Smooth muscle cell of the brain vasculature (primary cell): ENCODE measurements at places on chromosomes 2 and 18.

DNA sequence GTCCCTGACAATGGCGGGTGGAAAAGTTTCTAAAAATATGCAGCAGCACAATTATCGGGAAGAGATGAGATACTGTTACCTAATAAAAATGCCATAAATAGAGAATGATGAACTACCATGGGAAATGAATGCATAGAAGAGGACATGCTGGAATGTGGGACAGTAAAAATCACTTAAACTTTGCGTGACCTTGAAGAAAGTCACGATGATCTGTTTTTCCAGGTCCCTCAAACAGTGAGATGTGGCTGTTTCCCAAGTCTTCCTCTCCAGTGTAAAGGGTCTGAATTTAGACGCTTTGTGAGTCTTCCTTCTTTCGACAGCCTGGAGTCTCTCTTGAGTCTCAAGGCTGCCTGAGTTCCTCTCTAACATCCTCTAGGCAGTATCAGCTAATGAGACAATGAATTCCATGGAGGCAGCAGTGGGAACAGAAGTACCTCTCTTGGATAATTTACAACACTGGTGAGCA lies 1.4 kb downstream of the CLUL1 start:
- DNase-seq, result no peak

DNA sequence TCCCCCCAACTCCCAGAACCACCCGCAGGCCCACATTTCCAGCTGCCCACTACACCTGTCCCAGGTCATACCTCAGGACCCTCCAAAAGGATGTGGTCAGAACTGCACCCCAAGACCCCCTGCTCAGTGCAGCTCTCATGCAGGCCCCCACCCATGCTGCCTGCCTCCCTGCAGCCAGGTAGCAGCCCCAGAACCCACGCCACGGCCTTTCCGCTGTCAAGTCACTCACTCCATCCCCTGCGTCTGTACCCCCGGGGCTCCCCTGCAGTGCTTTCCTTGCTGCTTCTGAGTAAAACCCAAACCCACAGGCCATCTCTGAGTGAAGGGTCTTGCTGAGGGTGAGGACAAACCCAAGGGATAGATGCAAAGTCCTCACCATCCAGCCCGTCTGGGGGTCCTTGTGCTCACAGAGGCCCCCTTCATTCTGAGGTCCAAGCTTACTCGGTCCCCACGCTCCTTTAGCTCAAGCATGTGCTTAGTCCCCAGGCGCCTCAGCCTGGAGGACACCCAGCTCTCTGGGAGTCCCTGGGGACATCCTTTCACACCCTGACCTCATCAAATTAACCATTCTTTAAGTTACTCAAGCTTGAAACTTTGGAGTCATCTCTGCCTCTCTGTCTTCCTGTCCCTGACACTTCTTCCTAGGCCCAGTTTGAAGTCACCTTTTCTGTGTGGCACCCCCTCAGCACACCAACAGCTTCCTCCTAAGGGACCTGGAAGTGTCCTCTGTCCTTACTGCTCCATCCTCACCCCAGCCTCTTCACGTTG lies 130.1 kb downstream of the SMAD7 start:
- DNase-seq, result no peak

DNA sequence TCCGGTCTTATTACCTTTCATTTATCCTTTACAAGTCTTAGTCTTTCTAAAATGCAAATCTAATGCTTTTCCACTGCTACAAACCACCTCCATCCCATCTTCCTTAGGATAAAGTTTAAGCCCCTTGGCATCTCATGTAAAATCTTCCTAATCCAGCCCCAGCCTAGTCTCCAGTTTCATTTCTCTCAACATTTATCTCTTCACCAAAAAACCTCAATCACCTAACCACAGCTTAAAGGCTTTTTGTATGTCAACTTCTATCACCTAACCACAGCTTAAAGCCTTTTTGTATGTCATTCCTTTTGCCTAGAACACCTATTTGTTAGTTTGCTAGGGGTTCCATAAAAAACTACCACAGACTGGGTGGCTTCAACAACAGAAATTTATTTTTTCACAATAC lies 4.2 kb downstream of the TRAK2 start:
- no peak for DNase-seq

DNA sequence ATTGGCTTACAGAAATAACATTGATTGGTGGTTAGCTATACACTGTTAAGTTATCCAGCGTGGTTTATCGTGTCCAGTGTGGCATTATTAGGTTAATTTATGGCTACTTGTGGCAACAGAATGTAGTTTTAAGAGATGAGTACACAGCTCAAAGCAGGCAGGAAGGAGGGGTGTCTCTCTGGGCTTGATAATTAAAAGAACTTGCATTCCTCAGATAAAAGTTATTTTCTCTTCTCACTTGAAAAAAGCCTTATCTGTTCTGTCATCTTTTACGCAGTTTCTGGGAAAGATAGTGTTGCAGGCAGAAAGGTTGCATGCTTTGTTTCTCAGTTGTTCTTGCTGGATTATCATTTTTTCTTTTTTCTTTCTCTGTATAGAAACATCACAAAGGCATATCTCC lies 154.4 kb upstream of the COL3A1 start:
- no peak for DNase-seq

GRCh38 chr18:72672364-72673184 lies 128.4 kb upstream of the CBLN2 start:
- no peak for DNase-seq

DNA sequence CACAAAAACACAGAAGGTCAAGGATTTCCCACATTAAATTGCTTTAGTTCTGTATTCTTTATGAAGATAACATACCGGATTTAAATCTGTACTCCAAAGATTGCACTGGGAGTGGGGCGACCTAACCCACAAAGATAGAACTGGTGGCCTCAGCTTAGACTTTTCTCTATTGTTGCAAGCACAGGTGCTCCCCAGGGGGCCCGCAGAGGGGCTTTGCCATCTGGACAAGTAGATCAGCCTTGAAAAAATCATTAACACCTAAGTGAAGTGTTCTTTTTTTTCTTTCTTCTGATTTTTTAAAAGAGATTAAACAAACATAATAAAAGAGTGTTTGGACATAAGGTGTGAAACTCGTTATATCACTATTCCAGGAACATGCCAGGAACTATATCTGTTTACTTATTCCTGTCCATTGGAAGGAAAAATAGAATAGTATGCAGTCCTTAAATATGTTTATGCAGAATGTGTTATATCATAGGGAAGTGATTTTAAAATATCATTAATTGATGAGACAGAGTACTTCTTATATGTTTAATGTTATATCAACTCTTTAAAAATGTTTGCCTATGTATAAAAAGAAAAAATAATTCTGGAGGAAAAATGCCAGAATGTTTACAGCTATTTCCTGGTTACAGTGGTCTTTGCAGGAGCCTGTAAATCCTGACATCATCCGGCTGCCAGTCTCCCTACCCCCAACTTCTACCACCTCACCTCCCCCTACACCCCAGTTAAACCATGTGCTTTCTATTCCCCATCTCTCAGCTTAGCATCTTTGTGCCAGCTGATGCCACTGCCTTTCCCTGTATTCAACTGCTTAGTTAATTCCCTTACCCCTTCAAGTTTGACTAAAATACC lies 679.2 kb downstream of the CNTNAP5 start:
- no peak for DNase-seq

DNA sequence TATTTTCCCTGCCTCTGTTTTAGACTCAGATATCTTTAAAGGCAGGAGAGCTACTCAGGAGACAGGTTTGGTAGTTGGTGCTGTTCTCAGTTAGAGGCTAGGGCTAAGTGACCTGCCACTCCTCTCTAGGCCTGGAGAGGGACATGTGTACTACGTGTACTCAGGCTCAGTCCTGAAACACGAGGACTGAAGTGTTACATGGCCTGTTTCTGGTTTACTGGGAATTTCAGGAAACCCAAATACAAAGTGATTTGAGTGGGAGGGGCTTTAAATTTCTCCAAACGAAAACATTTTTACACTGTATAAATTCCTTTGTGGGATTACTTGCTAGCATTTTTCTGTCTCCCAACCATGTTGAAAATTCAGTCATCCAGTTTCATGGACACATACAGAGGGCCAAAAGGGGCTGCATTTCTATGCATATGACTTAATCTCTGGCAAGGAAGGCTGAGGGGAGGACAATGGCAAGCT lies 343.3 kb downstream of the CYP26B1 start:
- no peak for DNase-seq

DNA sequence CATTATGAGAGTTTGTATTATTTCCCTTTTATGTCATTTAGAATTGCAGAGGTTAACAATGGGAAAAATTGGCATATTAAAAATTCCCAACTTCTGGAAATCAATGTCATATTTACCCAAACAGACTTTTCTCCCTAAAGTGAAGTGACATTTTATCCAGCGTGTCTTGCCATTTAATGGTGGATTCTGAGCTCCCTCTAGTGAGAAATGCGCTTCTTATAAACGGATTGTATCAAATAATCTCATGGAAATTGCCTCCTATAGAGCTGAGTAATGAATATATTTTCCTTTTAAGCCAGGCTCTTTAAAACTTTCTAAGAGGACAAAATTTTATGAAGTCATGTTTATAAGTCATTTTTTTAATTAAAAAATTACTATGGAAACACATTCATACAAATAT lies 5.7 kb upstream of the GCFC2 start:
- DNase-seq, result no peak

DNA sequence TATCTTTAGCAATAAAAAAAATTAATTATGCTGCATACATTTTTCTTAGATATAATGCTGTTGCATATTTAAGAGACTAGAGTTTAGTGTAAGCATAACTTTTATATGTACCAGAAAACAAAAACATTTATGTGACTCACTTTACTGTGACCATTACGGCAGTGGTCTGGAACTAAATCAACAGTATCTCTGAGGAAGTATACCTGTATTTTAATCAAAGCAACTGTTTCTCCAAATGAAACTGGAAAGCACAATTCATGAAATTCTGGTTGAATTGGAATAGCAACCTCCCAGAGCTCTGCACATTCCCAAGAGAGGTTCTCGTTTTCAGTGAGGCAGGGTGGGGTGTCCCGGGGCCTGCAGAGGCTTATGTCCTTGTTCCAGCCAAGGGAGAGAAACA lies 112.2 kb upstream of the TACR1 start:
- no peak for DNase-seq

- no peak for DNase-seq
Measured at GRCh38 chr18:45836242-45837205, 11.0 kb downstream of the SIGLEC15 start.

GRCh38 chr18:37383036-37383785 lies 182.4 kb downstream of the CELF4 start:
- DNase-seq, result no peak
